ENCODE measurements at places on chromosomes 2 and 18.

DNA sequence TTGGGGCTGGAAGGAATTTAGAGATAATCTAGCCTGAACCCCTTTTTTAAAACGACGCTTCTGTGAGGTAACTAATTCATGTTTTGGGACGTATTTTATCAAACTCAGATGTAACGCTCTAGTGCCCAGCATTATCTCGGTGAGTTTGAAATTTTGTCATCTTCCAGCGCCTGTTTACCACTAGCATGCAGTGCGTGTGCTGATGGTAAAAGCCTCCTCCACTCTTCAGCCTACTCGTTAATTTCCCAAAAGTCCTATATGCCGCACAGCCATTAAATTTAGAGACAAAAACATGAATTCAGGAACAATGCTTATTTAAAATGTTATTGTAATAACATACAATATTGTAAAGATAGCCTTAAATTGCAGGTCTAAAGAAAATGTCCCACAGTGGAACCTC lies 2.8 kb downstream of the ZCCHC2 start:
- peak; percentile 28 for DNase-seq

GRCh38 chr18:34921811-34922385 lies 119.3 kb upstream of the MAPRE2 start:
- DNase-seq = no peak

GRCh38 chr2:31314761-31315160 lies 80.8 kb downstream of the EHD3 start:
- DNase-seq = no peak

DNA sequence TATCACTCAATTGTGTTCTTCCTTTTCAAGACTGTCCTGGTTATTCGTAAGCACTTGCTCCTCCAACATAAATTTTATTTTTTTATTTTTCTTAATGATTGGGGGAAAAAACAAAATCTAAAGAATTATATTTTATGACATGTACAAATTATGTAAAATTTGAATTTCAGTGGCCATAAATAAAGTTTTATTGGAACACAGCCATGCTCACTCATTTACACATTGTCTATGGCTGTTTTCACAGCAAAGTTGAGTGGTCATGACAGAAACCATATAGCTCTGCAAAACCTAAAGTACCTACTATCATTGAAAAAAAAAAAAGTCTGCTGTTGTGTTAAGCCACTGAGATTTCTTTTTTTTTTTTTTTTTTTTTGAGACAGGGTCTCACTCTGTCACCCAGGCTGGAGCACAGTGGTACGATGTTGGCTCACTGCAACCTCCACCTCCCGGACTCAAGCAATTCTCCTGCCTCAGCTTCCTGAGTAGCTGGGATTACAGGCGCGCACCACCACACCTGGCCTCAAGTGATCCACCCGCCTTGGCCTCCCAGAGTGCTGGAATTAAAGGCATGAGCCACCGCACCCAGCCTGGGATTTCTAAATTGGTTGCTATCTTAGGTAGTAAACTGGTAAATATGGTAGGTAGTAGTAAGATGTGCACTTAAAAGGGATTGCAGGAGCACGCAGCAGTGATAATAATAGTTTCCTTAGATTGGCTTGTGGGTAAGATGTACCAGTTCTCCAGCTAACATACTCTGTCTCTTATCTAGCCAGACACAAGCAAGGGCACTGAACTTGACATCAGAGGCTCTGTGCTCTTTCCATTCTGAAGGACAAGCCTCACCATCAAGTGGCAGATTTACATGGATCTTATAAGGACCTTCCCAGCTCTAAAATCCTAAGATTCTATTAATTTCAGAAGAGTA lies 44.4 kb downstream of the KCNG3 start:
- no peak for DNase-seq

- DNase-seq = no peak
Observed at GRCh38 chr2:236092714-236093113, 75.5 kb downstream of the GBX2 start.

- DNase-seq = no peak
Observed at GRCh38 chr2:168310580-168310979, 63.2 kb upstream of the STK39 start.

DNA sequence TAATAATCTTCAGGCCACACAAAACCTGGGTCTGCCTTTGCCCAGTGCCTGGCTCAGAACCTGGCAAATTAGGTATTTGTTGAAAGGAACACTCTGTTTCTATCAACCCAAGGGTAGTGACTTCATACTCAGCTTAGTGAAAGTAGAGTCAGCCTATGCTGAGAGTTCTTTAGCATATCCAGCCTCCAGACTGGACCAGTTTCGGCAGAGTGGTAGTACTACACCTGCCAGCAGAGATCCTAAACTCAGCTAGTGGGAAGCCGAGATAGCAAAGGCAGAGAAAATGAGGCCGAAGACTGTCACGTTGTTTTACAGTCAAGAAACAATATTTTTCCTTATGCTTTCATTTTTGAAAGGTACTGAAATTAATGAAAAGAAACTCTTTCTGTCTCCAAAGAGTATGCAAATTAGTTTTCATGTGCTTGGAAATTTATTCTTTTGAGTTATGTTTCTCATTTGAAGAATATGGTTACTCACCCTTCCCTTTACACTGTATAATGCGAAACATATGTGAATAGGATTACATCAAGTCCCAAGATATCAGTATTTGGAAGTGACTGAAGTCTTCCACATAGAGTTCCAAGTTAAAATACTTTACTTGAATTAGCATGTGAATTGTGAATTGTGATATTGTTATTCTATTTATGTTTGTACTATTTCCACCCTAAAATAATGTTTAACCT lies 52.2 kb upstream of the UGP2 start:
- no peak for DNase-seq

DNA sequence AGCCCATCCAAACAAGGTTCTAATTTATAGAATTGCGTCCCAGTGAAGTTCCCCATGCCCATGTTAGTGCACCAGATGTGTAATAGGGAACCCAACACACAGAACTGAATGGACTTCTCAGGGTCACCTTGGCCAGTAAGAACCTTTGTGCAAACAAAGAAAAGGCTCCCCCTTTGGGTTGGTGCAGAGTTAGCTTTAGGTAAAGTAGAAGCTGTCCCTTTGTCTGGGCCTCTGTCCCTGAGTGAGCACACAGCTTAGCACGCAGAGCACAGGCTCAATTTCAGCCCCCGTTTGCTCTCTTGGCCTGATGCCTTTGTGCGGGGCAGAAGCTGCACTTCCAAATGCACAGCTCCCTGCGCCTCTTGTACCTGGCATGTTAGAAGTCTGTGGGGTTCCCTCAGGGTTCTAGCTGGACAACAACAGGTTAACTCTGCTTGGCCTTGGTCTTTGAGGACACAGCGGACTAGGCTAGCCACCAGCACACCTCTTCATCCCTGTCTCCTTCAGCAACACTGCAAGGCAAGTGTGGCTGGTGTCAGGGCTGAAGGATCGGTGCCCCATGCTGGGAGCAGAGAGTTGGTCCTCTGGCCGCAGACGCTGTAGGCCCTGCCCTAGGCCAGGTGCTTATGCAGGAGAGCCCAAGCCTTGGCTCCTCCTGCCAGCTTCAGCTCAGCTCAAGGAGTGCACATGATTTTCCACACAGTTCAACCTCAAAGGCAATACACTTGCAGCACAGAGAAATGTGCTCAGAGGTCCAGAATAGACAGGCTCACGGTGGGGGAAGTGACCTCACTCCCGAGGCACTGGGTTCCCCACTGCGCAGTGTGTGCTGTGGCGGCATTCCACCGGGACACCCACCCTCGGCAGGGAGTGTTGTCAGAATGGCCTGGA lies 73.3 kb upstream of the FOSL2 start:
- DNase-seq = no peak

GRCh38 chr2:221282386-221282785 lies 289.7 kb downstream of the EPHA4 start:
- no peak for DNase-seq

DNA sequence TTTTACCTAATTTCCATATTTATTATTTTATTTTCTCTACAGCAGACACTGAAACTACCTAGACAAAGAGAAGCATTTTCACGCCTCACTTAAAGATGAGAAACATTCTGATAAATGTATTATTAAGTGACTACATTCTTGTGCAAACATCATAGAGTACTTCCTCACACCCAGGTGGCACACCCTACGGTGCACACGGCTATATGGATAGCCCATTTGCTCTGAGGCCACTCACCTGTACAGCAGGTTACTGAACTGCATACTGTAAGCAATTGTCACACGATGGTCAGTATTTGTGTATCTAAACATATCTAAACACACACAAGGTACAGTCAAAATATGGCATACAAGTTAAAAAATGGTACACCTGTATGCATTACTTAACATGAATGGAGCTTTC lies 481.4 kb downstream of the CMPK2 start:
- no peak for DNase-seq

- DNase-seq = no peak
Observed at GRCh38 chr18:79740521-79741361, 57.0 kb upstream of the KCNG2 start.

DNA sequence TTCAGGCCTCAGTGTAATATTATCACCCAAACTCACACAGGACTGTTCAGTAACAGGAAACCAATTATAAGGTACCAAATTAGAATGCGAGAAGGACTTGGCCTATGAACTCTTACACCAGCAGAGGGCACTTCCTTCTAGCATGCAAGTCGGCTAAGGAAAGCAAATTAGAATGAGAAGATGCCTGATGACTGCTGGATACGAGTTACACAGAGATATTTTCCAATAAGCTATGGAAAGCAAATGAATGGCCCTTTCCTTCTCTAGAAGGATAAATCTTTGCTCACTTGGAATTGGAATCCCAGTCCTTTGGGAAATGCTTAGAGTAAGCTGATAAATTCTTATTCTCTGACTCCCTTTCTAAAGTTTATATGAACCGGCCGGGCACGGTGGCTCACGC lies 109.8 kb downstream of the AP1S3 start:
- peak; percentile 33 for DNase-seq

DNA sequence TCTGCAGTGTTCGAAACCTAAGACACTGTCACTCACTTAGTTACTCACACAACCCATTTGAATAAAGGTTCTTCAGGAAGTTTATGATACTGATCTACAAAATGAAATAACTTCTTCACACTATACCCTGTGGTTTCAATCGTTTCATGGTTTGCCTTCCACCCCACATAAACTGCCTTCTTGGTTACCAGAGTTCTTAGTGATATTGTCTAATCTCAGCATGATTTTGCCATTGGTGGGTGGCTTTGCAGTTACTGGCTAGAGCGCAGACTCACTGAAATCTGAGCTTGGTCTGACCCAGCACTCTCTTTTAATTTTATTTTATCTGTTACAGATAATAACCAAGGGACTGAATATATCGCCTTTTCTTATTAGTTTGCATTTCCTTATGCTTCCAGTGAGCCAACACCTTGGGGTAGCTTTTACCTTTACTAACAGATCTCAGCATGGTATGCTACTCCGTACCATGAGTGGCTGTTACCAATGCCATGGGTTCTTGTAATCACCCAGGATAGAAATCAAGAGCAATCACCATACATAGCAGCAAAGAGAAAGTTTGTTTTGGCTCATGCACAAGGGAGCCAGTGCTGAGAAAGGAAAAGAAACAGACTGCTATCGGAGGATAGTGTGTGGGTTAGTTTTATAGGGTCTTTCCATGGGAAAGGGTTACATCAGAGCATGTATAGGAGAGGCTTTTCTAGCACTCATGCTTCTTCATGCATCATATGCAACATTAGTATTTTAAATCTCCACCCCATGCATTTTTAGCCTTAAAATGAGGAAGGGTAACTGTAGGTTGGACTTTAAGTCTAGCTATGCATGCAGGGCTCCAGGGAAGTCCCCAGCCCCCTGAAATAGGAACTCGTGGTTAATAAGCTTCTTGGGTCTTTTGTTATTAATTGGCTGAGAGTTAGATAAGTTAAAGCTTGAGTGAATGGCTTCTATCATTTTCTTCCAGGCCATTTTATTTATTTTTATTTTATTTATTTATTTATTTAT lies 33.3 kb downstream of the ANXA4 start:
- no peak for DNase-seq

DNA sequence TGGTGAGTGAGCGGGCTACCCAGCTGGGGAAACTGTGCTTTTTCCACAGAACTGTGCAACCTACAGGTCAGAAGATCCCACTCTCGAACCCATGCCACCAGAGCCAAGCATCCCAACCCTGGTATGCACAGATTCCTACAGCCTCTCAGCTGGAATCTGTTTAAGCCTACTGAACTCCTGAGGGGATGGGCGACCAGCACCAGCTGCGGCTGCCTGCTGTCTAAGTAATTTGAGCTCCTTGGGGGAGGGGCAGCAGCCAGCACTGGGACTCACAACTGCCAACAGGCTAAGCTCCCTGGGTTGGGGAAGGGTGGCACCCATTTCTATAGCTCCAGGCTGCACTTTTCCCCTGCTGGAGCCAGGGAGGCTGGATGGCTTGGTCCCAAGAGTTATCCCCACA lies 11.8 kb downstream of the CYP27C1 start:
- no peak for DNase-seq

DNA sequence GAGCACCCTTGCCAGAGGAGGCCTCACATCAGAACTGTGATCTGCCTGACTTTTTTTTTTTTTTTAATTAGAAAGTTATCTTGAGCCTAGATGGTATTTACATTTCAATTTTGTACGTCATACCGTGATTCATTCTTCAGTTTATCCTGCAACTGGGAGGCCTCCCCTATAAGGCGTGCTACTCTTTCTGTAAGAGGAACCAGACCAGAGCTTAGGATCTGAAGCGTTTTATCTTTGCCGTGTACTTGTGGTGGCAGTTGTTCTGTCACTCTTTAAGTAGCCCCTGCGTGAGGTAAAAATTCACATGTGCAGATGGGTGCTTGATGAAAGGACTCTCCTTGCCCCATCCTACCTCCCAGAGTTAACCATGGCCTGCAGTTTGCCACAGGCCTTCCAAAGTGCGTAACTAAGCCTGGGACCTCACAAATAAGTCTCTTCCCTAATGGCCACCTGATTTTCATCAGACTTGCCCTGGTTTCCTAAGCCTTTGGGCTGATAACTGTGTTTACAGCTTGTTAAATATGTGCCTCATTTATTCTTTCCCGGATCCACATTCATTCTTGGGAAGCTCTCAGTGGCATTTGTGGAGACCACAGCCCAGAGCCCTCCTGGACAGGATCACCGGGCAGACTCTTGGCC lies 96.0 kb downstream of the MTCL1 start:
- DNase-seq = no peak

- DNase-seq = peak; percentile 49
Observed at GRCh38 chr2:197191177-197191939, 119.2 kb downstream of the ANKRD44 start.

GRCh38 chr2:44645937-44646336 lies 284.2 kb downstream of the CAMKMT start:
- no peak for DNase-seq

GRCh38 chr18:6444466-6445228 lies 29.9 kb upstream of the L3MBTL4 start:
- no peak for DNase-seq

DNA sequence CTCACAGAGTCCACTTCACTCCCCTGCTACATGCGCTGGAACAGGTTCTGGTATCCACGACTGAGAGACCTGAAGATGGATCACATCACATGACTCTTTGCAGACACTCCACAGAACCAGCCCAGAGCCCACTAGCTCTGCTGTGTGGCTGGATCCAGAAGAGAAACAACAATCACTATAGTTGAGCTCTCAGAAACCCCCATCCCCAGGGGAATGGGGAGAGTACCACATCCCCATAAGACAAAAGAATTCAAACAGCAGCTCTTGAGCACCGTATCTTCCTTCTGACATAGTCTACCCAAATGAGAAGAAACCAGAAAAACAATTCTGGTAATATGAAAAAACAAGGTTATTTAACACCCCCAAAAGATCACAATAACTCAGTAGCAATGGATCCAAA lies 76.4 kb downstream of the ZSWIM2 start:
- no peak for DNase-seq

GRCh38 chr18:74506448-74507084 lies 10.4 kb downstream of the CNDP2 start:
- DNase-seq = no peak
